ENCODE measurements at places on chromosomes 11 and 22.

- DNase-seq = peak; percentile 92
These were observed 23.9 kb downstream of the MYO7A start for GRCh38 chr11:77151804-77152509.

DNA sequence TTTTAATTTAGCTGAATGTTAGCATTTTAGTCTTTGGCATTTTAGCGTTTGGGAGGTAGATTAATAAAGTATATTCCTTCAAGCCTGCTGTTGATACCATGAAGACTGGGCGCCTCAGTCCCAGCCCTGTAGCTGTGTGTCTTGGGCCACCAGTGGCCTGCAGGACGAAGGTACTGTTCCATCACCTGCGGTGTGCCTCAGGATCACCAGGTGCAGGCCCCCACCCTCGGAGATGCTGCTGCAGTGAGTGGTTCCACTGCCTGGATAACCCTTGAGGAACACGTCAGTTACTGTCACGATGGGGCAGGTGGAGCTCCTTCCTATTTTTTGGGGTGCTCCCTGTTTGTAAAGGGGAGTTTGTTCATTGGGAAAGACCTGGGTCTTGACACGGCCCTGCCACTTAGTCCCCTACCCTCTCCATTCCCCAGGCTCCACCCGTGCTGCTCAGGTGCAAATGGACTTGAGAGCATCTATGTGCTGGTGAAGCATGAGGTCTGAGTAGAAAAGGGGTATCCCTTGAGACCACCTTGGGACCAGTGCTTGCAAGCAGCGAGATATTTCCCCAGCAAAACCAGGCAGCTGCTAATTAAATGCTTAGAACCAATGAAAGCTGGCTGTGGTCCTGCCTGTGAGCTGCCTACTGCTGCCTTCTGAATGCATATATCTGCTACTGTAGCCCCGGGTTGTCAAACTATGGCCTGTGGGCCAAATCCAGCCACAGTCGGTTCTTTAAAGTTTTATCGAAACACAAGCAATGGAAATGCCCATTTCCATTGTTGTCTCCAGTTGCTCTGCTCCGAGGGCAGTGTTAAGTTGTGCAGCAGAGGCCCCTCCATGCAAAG lies 28.7 kb downstream of the INCENP start:
- no peak for DNase-seq

- DNase-seq = no peak
These were observed 28.9 kb downstream of the CELSR1 start for GRCh38 chr22:46508491-46508999.

GRCh38 chr11:86456075-86456939 lies 81.6 kb downstream of the CCDC81 start:
- DNase-seq = no peak

DNA sequence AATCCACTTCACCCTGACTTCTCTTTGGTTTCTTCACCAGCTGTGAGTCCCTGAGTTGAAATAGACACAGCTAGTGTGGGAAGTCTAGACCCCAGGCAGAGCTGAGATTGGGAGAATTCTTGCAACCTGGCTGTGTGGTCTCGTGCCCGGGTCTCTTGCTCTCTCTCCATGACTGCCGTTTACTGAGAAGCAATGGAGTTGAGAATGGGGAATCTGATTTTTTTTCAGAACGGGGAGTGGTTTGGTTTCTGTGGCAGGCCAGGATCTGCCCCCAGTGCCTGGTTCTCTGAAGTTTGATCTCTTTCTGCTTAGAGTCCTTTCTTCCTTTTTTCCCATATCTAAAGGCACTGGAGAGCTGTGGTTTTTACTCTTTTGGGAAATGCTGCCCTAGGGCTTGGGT lies 1.5 kb downstream of the SIDT2 start:
- peak; percentile 75 for DNase-seq

- no peak for DNase-seq
These were observed 50.2 kb upstream of the SMIM38 start for GRCh38 chr11:69105461-69106030.

DNA sequence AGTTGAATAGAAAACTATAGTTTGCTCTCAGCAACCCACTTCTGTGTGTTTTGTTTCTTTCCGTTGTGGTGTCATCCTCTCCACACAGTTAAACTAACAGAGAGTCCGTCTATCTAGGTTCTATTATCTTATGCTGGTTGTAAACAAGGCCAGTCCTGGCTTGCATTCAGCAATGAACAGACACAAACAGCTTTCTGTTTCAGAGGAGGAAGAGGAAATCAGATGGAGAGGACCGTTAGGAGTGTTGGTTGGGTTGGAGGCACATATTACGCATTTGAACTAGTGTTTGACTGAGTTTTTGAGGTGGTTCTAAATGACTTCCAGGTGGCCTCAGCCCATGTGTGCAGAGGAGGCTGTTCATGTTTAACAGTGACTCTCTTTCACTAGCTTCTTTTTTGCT lies 129.5 kb upstream of the SORL1-AS1 start:
- DNase-seq = peak; percentile 36

DNA sequence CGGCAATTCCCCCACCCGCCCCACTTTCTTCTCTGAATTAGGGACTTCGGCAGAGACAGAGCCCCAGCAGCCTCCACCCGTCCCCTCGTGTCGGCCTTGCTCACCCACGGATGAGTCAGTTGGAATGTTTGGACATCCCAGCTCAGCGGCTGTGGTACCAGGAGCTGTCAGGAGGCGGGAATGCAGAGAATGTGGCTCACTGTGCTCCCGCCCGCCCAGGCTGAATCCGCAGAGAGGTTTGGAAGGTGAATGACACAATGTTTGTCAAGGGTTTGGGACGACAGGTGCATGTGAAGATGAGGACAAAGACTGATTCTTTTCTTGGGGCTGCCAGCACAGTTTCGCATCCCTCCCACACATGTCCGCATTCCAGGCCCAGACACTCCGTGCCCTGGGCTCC lies 39.6 kb downstream of the LIF start:
- no peak for DNase-seq

DNA sequence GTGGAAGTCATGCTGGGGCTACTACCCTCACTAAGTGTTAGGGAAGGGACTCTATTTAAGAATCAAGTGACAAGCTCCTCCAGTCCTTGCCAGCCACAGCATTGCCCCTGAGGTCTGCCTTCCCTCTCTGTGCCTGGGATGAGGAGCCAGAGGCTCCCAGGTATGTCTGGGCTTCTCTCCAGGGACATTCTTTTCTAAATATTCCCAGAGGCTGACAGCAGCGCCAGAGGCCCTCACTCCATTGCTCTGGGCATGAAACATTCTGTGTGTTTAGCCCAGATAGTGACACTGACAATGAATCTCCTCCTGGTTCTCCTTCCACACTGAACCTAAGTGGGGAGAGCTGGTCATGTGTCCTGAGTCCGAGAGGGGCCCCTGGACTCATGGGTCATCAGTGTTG lies 2.2 kb downstream of the OR51E1 start:
- DNase-seq = no peak

- DNase-seq = no peak
These were observed 25.5 kb upstream of the CYP2D6 start for GRCh38 chr22:42156121-42156520.

DNA sequence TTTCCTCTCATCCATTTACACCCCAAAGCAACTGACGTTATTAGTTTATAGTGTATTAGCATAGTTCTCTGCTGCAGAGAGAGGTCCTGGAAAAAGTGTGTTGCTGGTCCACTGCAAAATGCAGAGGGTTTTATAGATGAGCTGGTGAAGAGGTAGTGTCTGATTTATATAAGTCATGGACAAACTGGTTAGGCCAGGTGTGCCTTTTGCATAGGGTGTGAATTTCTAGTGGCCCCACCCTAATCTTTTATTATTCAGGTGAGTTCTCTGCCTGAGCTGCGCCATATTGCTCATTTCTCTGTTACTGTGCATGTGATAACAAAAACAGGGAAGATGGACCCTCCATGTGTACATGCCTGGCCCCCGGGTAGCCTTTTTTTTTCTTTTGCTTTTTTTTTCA lies 43.1 kb upstream of the TRIM77 start:
- DNase-seq = no peak

DNA sequence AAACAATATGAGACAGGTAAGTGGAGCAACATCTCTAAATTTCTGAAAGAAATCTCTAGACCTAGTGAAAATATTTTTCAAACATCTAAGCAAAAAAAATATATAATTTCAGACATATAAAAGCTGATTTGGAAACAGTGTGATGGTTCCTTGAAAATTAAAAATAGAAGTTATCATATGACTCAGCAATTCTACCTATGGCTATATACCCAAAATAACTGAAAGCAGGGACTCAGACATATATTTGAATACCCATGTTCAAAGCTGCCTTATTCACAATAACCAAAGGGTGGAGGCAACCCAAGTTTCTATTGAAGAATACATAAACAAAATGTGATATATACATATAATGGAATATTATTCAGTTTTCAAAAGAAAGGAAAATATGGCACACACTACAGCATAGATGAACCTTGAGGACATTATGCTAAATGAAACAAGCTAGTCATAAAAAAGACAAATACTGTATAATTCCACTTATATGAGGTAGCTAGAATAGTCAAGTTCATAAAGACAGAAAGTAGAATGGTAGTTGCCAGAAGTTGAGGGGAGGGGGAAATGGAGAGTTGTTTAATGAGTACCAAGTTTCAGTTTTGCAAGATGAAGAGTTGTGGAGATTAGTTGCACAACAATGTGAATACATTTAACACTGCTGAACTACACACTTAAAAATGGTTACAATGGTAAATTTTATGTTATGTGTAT lies 300.4 kb downstream of the TTC28 start:
- DNase-seq = no peak

DNA sequence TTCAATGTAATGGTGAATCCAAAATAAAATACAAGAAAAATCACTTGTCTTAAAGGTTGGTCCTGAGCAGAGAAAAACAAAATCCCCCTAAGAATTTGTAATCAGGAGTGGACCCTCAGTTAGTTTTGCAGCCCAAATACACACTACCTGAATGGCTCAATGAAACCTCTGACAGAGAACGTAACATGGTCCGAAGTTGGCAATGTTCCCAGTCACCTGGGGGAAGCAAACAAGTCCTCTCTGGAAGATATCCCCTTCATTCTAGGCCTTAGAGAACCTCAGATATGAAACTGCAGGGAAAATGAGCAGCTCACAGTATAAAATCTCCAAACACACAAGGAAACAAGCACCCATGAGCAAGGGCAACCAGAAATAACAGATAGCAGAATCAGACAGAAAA lies 58.2 kb downstream of the MORC2 start:
- DNase-seq = no peak

DNA sequence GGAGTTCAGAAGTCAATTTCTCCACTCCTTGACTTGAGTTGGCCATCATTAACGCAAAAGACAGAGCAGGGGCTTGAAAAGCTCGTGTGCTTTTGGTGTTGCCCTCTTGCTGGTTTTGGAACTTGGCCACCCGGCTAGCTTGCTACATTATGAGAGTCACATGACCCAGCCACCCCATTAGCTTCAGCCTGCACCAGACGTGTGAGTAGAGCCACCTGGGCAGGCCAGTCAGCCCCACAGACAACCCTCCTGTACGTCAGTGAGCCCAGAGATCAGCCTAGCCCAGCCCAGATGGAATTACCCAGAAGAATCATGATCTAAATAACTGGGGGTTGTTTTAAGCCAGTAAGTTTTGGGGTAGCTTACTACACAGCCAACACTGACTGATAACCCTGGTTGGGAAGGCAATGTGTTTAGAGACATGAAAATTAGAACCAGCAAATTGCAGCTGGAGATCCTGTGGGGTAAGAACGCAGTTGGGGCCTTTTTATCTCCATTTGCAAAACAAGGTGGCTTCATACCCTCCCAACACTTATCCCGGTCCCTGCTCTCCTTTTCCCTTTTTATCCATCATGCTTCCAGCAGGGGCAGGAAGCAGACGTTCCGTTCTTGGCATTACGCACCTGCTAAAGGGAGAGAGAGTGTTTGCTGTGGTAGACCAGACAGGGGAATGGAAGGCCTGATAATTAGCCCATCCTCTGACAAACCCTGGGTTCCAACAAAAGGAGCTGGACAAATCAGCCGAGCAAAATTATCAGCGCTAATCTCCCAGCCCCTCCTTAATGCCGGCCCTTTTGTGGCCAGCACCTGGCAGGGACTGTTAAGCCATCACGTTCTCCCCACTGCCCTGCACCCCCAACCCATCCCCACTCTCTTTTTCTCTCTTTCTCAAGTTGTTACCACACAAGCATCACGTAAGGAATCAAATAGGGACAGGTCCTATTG lies 548.7 kb upstream of the CADM1 start:
- DNase-seq = no peak

GRCh38 chr11:64926689-64927088 lies 2.2 kb downstream of the PPP2R5B start:
- no peak for DNase-seq

- no peak for DNase-seq
These were observed 35.2 kb upstream of the TRIM29 start for GRCh38 chr11:120173019-120173705.

DNA sequence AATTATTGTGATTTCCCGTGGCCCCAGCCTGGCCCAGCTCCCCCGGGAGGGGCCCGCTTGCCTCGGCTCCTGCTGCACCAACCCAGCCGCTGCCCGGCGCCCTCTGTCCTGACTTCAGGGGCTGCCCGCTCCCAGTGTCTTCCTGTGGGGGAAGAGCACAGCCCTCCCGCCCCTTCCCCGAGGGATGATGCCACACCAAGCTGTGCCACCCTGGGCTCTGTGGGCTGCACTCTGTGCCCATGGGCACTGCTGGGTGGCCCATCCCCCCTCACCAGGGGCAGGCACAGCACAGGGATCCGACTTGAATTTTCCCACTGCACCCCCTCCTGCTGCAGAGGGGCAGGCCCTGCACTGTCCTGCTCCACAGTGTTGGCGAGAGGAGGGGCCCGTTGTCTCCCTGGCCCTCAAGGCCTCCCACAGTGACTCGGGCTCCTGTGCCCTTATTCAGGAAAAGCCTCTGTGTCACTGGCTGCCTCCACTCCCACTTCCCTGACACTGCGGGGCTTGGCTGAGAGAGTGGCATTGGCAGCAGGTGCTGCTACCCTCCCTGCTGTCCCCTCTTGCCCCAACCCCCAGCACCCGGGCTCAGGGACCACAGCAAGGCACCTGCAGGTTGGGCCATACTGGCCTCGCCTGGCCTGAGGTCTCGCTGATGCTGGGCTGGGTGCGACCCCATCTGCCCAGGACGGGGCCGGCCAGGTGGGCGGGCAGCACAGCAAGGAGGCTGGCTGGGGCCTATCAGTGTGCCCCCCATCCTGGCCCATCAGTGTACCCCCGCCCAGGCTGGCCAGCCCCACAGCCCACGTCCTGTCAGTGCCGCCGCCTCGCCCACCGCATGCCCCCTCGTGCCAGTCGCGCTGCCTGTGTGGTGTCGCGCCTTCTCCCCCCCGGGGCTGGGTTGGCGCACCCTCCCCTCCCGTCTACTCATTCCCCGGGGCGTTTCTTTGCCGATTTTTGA lies 3.3 kb upstream of the ANKRD13D start:
- DNase-seq = peak; percentile 36

DNA sequence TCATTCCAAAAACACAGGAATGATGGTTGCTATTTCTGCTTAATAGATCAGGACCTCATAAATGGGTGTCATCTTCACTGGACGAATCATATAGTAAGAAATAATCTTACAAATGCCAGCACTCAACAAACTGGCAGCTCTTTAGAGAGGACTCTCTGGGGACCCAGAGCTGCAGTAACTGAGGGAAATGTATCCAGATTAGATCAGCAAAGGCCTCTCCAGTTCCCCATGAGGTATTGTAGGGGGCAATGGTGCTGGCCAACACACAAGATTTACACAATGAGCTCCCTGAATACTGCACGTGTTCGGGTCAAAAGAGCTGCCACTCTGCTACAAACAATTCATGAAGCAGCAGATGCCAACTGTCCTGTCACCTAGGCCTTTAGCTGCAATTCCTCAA lies 110.2 kb downstream of the RBFOX2 start:
- DNase-seq = no peak

Measured in GF-D8 (cell line).